ENCODE measurements at places on chromosomes 13 and 19. TPM values are rescaled to one million over a fixed set of nuclear protein-coding genes. Genes with fewer than 3 reads are reported as not detected.

C19orf85 gene
- total RNA-seq: not detected

CLASRP gene
- total RNA-seq: 300 TPM

EDDM13 gene
- total RNA-seq: not detected

CACTIN gene
- total RNA-seq: 33.4 TPM

PSENEN gene
- 30.1 TPM for total RNA-seq

NR1H2 gene
- 138 TPM for total RNA-seq

HAUS8 gene
- total RNA-seq: 11.3 TPM

ZNF69 gene
- total RNA-seq: 15.0 TPM

ENOX1 gene
- total RNA-seq: 2.3 TPM

KLF1 gene
- not detected for total RNA-seq

MYO16 gene
- total RNA-seq: not detected

CNFN gene
- not detected for total RNA-seq

NBEA gene
- 10.2 TPM for total RNA-seq

HSH2D gene
- not detected for total RNA-seq

CCDC70 gene
- total RNA-seq: not detected

NKPD1 gene
- 0.49 TPM for total RNA-seq

HCST gene
- total RNA-seq: 4.5 TPM

CDX2 gene
- not detected for total RNA-seq

OR7A5 gene
- not detected for total RNA-seq

HSD17B14 gene
- total RNA-seq: 16.8 TPM

MAG gene
- total RNA-seq: not detected

ZNF580 gene
- 46.0 TPM for total RNA-seq

MATK gene
- total RNA-seq: 5.4 TPM

PRR19 gene
- total RNA-seq: not detected

PPM1N gene
- 3.5 TPM for total RNA-seq

NOTCH3 gene
- total RNA-seq: 289 TPM

PALM gene
- 14.4 TPM for total RNA-seq

TGFBR3L gene
- total RNA-seq: not detected

ZNF439 gene
- 13.8 TPM for total RNA-seq

AMH gene
- total RNA-seq: 0.92 TPM

CCDC122 gene
- 0.54 TPM for total RNA-seq

P2RY11 gene
- 11.6 TPM for total RNA-seq

FAM98C gene
- 34.0 TPM for total RNA-seq

FARSA gene
- 31.8 TPM for total RNA-seq

CAPN12 gene
- total RNA-seq: 2.1 TPM

PDX1 gene
- not detected for total RNA-seq

OVOL3 gene
- total RNA-seq: not detected

RGCC gene
- 134 TPM for total RNA-seq

TRMT1 gene
- 52.3 TPM for total RNA-seq

Measured in thoracic aorta (tissue), 2 donors.